ENCODE measurements at places on chromosomes 5 and 9. TPM values are rescaled to one million over a fixed set of nuclear protein-coding genes. Genes with fewer than 3 reads are reported as not detected.

Gene EGFLAM
- total RNA-seq = not detected

Gene ASTN2
- total RNA-seq = 4.0 TPM

Gene ACTL7A
- not detected for total RNA-seq

Gene FBP2
- not detected for total RNA-seq

Gene WNT8A
- total RNA-seq = not detected

Gene EPB41L4A
- 0.48 TPM for total RNA-seq

Gene FOXD4L4
- total RNA-seq = not detected

Gene ANP32B
- 22.7 TPM for total RNA-seq

Gene NRARP
- total RNA-seq = 116 TPM

Gene SLC1A1
- 40.7 TPM for total RNA-seq

Gene FOXD4L6
- not detected for total RNA-seq

Gene FIBCD1
- 0.03 TPM for total RNA-seq

Gene INSYN2B
- total RNA-seq = not detected

Gene HBEGF
- total RNA-seq = 46.3 TPM

Gene GAS1
- 0.21 TPM for total RNA-seq

Gene RFX3
- total RNA-seq = 4.6 TPM

Gene PCDHA3
- total RNA-seq = not detected

Gene OCLN
- 43.6 TPM for total RNA-seq

Gene SUSD1
- 15.0 TPM for total RNA-seq

Gene SPRY4
- 35.6 TPM for total RNA-seq

Gene MOB3B
- 3.1 TPM for total RNA-seq

Gene FXN
- 10.1 TPM for total RNA-seq

Gene SLC6A7
- 0.76 TPM for total RNA-seq

Data from HT-29 (cell line).